ENCODE measurements at places on chromosomes 5 and 9. TPM values are rescaled to one million over a fixed set of nuclear protein-coding genes. Genes with fewer than 3 reads are reported as not detected.

Gene C9orf72
- total RNA-seq, result 4.5 TPM

Gene CAVIN4
- total RNA-seq, result 1.5 TPM

Gene ARL14EPL
- not detected for total RNA-seq

Gene AK8
- 0.26 TPM for total RNA-seq

Gene GARIN3
- not detected for total RNA-seq

Gene DCAF12
- total RNA-seq, result 10.8 TPM

Gene ECM2
- total RNA-seq, result 6.8 TPM

Gene CLTB
- 94.3 TPM for total RNA-seq

Gene NRG2
- 0.51 TPM for total RNA-seq

Gene CDHR2
- total RNA-seq, result under 0.01 TPM

Gene C5
- total RNA-seq, result 7.3 TPM

Gene PCDHGB5
- 17.5 TPM for total RNA-seq

Gene NTNG2
- total RNA-seq, result 2.1 TPM

GRCh38 chr5:137372773-137373160 lies 126.4 kb downstream of the SPOCK1 start:
- DNase-seq, result peak; percentile 75
- H3K4me3 ChIP-seq, result no peak overlapping the region
- no peaks in the 10 kb centered on the region for H3K27me3 ChIP-seq
- H3K27ac ChIP-seq, result no peak overlapping the region
- no peaks in the 10 kb centered on the region for H3K36me3 ChIP-seq
- no peaks in the 10 kb centered on the region for H3K4me1 ChIP-seq

GRCh38 chr5:174935854-174936474 lies 211.6 kb downstream of the MSX2 start:
- H3K27ac ChIP-seq, result no peak overlapping the region
- H3K4me3 ChIP-seq, result no peak overlapping the region
- peak; percentile 68 for DNase-seq
- H3K27me3 ChIP-seq, result no peaks in the 10 kb centered on the region

GRCh38 chr9:87792831-87793288 lies 66.9 kb downstream of the CTSL start:
- no peaks in the 10 kb centered on the region for H3K27me3 ChIP-seq
- H3K4me3 ChIP-seq, result no peak overlapping the region
- H3K36me3 ChIP-seq, result no peaks in the 10 kb centered on the region
- DNase-seq, result peak; percentile 75

GRCh38 chr5:135223891-135224625 lies 175.0 kb downstream of the MACROH2A1 start:
- H3K4me3 ChIP-seq, result no peak overlapping the region
- DNase-seq, result no peak
- no peaks in the 10 kb centered on the region for H3K4me1 ChIP-seq
- no peak overlapping the region for H3K27ac ChIP-seq

DNA sequence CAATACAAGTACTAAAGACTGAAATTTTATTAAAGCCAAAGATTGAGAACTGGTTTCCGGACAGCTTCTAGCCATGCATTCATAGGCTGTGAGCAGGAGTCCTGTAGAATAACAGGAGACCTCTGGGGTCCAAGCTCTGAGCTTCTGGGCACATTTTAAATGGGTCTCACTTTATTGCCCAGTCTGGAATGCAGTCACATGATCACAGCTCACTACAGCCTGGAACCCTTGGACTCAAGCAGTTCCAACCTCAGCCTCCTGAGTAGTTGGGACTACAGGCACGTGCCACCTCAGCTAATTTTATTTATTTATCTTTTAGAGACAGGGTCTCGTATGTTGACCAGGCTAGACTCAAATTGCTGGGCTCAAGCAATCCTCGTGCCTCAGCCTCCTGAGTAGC lies 15.4 kb downstream of the CDKN2AIPNL start:
- no peak overlapping the region for H3K4me3 ChIP-seq
- H3K27ac ChIP-seq, result no peak overlapping the region
- DNase-seq, result no peak
- no peaks in the 10 kb centered on the region for H3K27me3 ChIP-seq
- H3K36me3 ChIP-seq, result peaks cover 5% of the 10 kb centered on the region
- no peaks in the 10 kb centered on the region for H3K4me1 ChIP-seq

- H3K27ac ChIP-seq, result no peak overlapping the region
- H3K36me3 ChIP-seq, result no peaks in the 10 kb centered on the region
- peaks cover 7% of the 10 kb centered on the region for H3K27me3 ChIP-seq
- no peaks in the 10 kb centered on the region for H3K4me1 ChIP-seq
Measured at GRCh38 chr5:142046191-142046590, 33.4 kb upstream of the GNPDA1 start.

GRCh38 chr5:128966375-128966774 lies 1.1 kb downstream of the SLC27A6 start:
- no peaks in the 10 kb centered on the region for H3K27me3 ChIP-seq
- H3K4me1 ChIP-seq, result no peaks in the 10 kb centered on the region
- DNase-seq, result no peak

DNA sequence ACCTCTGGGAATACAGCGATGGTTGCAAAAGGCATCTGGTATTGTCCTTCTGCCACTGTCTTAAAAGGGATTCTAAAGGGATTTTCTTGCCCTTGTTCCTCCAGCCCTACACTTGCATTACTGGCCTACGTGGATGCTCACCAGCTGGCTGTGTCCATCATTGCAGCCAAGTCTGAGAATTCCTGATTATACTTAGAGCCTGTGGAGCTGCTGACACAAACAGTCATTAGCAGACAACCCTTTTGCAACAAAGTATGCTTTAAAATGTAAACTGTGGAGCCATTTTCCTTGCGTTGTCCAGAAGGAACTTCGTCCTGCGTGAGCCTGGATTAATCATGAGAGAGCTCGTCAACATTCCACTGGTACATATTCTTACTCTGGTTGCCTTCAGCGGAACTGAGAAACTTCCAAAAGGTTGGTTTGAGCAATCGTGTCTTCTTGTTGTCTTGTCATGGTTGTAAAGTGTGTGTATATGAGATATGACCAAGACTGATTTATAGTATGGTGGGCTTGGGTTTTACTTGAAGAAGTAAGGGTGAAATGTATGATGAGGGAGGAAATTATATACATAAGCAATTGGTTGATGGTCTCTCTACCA lies at the start of gene MUSK:
MUSK (plus strand) TSS at position 222 of the 598 bp plus-strand sequence; CDS start at position 336, 114 bp downstream.
- no peak within 1 kb of the TSS for H3K4me3 ChIP-seq
- no peaks in the 10 kb centered on the region for H3K27me3 ChIP-seq
- no peaks in the 10 kb centered on the region for H3K36me3 ChIP-seq
- no peak for DNase-seq
- no peak within 1 kb of the TSS for H3K27ac ChIP-seq

GRCh38 chr5:54539001-54539400 lies 21.4 kb downstream of the SNX18 start:
- H3K27ac ChIP-seq, result no peak overlapping the region
- no peak for DNase-seq
- peaks cover 3% of the 10 kb centered on the region for H3K4me1 ChIP-seq
- no peaks in the 10 kb centered on the region for H3K27me3 ChIP-seq

DNA sequence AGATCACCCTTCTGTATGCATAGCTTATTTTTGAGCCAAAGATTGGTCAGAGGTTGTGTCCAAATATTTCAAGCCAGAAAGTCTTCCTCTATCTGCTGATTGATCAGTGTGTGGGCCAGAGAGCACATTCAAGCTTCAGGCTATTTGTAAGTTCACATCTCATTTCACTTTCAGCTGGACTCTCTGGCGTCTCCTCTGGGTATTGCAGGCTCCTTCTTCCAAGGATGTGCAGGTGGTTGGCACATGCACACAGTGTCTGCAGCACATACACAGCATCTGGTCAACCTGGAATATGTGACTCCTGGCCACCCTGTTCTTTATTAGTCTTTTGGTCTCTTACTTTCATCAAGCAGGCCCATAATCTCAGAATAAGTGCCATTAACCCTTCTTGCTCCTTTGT lies 516.1 kb downstream of the ANXA1 start:
- no peaks in the 10 kb centered on the region for H3K4me1 ChIP-seq
- no peak overlapping the region for H3K4me3 ChIP-seq
- DNase-seq, result peak; percentile 8
- no peaks in the 10 kb centered on the region for H3K27me3 ChIP-seq

GRCh38 chr5:106825374-106825773 lies 845.4 kb downstream of the EFNA5 start:
- no peak overlapping the region for H3K27ac ChIP-seq
- no peaks in the 10 kb centered on the region for H3K36me3 ChIP-seq
- H3K4me1 ChIP-seq, result no peaks in the 10 kb centered on the region
- no peak overlapping the region for H3K4me3 ChIP-seq
- H3K27me3 ChIP-seq, result no peaks in the 10 kb centered on the region

DNA sequence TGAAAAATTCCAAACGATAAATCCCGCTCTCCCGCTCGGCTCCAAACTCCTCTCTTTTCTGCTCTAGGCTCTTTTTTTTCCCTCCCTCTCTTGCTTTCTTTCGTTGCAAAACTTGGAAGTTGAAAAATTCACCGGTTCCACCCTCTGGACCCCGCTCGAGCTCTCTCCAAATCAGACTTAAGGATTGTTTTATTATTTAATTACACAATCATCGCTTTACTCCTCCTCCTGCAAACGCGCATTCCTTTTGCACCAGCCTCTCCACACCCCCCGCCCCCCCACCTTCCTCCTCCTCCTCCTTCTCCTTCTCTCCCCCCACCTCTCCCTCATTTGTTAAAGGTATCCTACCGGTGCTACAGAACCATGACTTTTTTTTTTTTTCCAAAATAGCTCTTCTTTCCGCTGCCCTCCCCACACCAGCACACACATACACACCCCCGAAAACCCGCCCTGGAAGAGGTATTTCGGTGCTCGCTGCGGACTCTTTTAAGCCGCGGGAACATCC lies 535 bp upstream of the NFIB start:
- H3K27ac ChIP-seq, result peak overlapping the region; percentile 80
- peak overlapping the region; percentile 64 for H3K4me3 ChIP-seq
- H3K4me1 ChIP-seq, result peaks cover 2% of the 10 kb centered on the region
- DNase-seq, result peak; percentile 97
- H3K36me3 ChIP-seq, result no peaks in the 10 kb centered on the region

- no peaks in the 10 kb centered on the region for H3K27me3 ChIP-seq
- no peaks in the 10 kb centered on the region for H3K4me1 ChIP-seq
- peak; percentile 66 for DNase-seq
- H3K27ac ChIP-seq, result no peak overlapping the region
Measured at GRCh38 chr9:101458963-101459631, 23.5 kb upstream of the ALDOB start.

- H3K36me3 ChIP-seq, result no peaks in the 10 kb centered on the region
- DNase-seq, result no peak
- H3K4me1 ChIP-seq, result no peaks in the 10 kb centered on the region
- H3K4me3 ChIP-seq, result no peak overlapping the region
- H3K27ac ChIP-seq, result no peak overlapping the region
Measured at GRCh38 chr5:90807496-90807895, 248.9 kb downstream of the ADGRV1 start.

DNA sequence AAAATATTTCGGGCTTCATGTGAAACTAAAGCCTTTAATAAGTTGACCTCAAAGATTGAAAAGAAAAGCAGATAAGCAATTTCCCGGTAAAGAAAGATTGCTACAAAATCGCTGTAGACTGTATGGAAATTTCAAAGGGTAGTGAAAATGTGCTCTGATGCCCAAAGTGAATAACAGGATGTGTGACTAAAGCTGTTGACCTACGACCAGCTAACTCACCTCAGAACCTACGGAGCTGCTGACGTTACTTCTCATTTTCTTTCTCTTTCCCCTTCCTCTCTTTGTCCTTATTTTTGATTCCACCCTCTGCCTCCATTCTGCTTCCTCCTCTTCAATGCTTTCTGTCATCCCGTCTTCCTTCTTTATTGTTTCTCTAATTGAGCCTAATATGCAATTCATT lies 103.2 kb downstream of the PDE4D start:
- DNase-seq, result no peak
- H3K27me3 ChIP-seq, result no peaks in the 10 kb centered on the region

- H3K27me3 ChIP-seq, result no peaks in the 10 kb centered on the region
- DNase-seq, result no peak
- H3K27ac ChIP-seq, result no peak overlapping the region
- H3K4me3 ChIP-seq, result no peak overlapping the region
- no peaks in the 10 kb centered on the region for H3K36me3 ChIP-seq
- H3K4me1 ChIP-seq, result no peaks in the 10 kb centered on the region
Measured at GRCh38 chr9:79140751-79141150, 431.0 kb upstream of the TLE4 start.

GRCh38 chr9:136270173-136270705 lies 24.6 kb upstream of the QSOX2 start:
- no peak overlapping the region for H3K27ac ChIP-seq
- no peak overlapping the region for H3K4me3 ChIP-seq
- peaks cover 15% of the 10 kb centered on the region for H3K27me3 ChIP-seq
- DNase-seq, result no peak
- H3K36me3 ChIP-seq, result no peaks in the 10 kb centered on the region

All from fibroblast of lung (primary cell).